ENCODE measurements at places on chromosomes 2 and 18.

DNA sequence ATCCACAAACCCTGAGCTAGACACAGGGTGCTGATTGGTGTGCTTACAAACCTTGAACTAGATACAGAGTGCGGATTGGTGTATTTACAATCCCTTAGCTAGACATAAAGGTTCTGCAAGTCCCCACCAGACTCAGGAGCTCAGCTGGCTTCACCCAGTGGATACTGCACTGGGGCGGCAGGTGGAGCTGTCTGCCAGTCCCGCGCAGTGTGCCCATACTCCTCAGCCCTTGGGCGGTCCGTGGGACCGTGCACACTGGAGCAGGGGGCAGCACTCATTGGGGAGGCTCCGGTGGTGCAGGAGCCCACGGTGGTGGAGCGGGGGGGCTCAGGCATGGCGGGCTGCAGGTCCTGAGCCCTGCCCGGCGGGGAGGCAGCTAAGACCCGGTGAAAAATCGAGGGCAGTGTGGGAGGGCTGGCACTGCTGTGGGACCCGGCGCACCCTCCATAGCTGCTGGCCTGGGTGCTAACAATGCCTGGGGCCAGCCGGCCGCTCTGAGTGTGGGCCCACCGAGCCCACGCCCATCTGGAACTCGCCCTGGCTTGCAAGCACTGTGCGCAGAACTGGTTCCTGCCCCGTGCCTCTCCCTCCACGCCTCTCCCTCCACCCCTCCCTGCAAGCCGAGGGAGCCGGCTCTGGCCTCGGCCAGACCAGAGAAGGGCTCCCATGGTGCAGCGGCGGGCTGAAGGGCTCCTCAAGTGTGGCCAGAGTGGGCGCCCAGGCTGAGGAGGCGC, 75.6 kb downstream of the MOB4 start:
- DNase-seq, result no peak

DNA sequence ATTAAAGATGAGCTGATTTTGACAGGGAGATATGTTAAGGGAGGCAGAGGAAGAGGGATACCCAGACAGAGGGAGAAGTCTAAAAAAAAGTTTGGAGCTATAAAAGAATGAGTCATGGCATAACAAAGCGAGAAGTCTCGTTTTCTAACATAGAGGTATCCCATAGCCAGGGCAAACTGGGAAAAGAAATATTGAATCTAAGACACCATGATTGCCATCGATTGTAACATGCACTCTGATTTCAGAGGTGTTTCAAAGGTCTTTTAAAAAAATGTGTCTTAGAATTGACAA, 110.7 kb downstream of the MDH1 start:
- no peak for DNase-seq

GRCh38 chr2:88074854-88075292, 7.2 kb downstream of the SMYD1 start:
- DNase-seq, result no peak

DNA sequence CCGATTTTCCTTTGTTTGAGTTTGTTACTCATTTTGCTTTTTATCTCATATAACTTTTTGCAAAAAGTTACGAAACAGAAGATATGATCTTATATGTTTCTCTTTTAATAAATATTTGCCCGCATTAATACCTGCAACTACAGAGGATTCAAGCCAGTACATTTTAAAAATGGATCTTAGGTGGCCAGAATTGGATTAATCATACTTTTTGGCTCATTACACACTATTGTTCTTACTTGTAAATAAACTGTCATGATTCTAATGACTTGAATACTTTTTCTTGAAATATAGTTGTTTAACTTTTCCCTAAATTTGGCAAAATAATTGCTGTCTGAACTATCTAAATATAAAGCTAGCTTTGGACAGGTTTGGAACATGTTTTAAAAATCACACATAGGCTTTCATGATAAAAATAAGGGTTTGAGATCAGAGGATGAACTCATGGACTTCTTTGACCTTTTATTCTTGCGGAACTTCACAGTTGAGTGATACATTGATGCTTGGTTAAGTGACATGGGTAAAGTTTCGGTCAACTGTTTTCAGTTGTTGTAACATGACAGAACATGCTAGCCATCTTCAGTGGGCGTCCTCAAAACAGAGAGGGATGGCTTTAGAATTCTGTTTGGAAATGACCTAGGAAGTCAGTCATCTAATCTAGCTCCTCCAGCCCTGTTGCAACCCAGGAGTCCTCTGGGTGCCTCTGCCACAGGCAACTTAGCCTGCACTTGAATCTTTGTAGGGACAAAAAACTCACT, 44.5 kb downstream of the LTBP1 start:
- no peak for DNase-seq

- no peak for DNase-seq
These were observed 70.8 kb downstream of the RTN4 start for GRCh38 chr2:54979321-54980044.

DNA sequence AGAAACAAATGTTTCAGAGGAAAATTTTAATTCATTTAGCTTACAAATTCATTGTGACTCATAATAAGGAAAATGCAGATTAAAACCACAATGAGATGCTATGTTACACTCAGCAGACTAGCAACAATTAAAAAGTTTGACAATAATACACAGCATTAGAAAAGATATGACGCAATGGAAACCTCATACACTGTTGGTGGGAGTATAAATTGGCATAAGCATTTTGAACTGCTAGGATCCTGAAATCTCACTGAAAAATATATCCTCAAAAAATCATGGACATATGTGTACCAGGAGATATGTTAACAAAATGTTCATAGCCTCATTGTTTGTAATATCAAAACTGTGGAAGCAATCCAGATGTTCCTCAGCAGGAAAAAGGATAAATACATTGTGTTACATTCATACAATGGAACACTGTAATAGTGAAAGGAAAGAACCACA, 13.7 kb downstream of the CALCRL start:
- no peak for DNase-seq

- DNase-seq, result no peak
These were observed 35.3 kb upstream of the PPP1CB start for GRCh38 chr2:28716265-28716865.
